Pancreas (tissue), 10 donors: ENCODE measurements at places on chromosomes 5 and 9.

DNA sequence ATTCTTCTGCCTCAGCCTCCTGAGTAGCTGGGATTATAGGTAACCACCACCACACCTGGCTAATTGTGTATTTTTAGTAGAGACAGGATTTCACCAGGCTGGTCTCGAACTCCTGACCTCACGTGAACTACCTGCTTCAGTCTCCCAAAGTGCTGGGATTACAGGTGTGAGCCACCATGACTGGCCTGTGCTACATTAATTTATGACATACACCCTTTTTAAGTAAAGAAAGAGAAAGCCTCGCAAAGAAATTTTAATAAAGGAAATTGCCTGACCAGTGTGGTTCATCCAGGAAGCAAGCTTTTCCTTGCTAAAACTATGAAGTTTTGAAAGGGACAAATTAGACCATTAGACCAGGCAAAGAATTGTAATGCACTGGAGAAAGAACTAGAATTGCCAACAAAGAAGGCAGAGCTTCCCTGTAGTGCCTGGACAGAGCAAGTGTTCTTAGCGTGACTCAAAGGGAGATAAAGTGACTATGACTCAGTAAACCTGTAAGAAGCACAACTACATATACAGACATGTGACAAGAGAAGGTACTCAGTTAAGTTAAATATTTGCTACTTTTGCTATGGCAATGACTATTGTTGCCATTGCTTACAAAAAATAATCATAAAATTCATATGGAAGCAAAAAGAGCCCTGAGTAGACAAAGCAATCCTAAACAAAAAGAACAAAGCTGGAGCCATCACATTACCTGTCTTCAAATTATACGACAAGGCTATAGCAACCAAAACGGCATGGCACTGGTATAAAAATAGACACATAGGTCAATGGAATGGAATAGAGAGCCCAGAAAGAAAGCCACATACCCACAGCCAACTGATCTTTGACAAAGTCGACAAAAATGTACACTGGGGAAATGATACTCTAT, 54.6 kb downstream of the FYB1 start:
- DNase-seq, result no peak

GRCh38 chr5:107415762-107416161, 255.0 kb downstream of the EFNA5 start:
- DNase-seq, result no peak

DNA sequence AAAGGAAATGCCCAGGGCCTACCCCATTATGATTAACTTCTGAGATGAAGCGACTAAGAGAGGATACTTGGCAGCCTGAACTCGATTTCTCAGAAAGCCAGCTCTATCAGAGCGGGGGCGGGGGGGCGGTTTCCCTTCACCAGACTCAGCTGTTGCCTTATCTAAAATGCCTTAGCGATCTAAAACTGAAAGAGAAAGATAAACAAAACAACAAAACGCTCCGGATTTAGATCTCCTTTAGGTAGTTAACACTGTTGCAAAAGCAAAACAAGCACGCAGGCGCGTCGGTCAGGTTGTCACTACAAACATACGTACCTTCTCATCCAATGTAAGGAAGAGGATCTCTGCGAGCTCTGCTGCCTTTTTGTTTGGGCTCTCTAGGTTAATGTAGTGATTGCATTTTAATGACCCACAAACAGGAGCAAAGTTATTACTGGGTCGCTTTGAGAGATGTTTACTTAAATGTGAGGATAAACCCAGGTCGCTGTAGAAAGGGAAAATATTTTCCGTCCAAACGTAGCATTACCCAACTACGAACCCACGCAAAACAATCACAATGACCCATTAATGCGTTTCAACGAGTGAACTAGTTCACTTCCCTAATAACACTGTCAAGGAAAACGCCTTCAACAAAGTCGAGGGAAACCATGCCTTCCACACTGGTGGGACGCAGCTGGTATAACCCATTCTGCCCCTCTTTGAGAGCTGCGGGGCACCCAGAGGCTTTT, 982 bp downstream of the EPB41L4A start:
- peak; percentile 60 for DNase-seq

GRCh38 chr9:112447283-112447761, 39.3 kb upstream of the KIAA1958 start:
- no peak for DNase-seq

- no peak for DNase-seq
These were observed 94.0 kb downstream of the ZNF608 start for GRCh38 chr5:124652514-124652819.

- DNase-seq, result peak; percentile 64
These were observed 65.5 kb upstream of the ABCA1 start for GRCh38 chr9:104993291-104993963.

GRCh38 chr5:113678924-113679575, 165.6 kb downstream of the YTHDC2 start:
- no peak for DNase-seq
